ENCODE measurements at places on chromosomes 2 and 18.

- DNase-seq, result no peak
These were observed 96.1 kb downstream of the PPP1R1C start for GRCh38 chr2:182081602-182082260.

GRCh38 chr2:59413751-59414570 is 1139.5 kb downstream of the BCL11A start:
- no peak for DNase-seq

DNA sequence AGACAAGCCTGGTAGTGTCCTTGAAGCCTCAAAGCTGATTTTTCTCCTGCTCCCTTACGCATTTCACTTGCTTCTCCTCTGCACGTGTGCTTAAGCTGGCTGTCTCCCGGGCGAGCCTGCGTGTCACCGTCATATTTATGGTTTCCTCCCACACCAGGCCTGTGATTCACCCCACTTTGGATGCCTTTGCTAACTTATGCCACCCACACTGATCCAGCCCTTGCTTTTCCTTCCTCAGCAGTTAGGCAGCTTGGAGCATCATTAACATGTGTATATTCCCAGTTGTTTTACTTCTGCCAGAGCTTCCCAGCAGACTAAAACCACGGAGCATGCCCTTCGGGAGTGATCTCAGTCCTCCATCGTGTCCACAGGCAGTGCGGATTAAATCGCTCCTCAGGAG is 2.2 kb downstream of the ST3GAL5 start:
- no peak for DNase-seq

- no peak for DNase-seq
These were observed 32.9 kb upstream of the PPM1B start for GRCh38 chr2:44135771-44136170.

GRCh38 chr2:18149660-18150246 is 271.3 kb downstream of the KCNS3 start:
- no peak for DNase-seq

GRCh38 chr2:211170843-211171242 is 614.4 kb downstream of the CPS1 start:
- no peak for DNase-seq

GRCh38 chr18:9705183-9705829 is 2.8 kb upstream of the RAB31 start:
- DNase-seq, result no peak

GRCh38 chr18:58726671-58727070 is 55.4 kb downstream of the MALT1 start:
- no peak for DNase-seq

DNA sequence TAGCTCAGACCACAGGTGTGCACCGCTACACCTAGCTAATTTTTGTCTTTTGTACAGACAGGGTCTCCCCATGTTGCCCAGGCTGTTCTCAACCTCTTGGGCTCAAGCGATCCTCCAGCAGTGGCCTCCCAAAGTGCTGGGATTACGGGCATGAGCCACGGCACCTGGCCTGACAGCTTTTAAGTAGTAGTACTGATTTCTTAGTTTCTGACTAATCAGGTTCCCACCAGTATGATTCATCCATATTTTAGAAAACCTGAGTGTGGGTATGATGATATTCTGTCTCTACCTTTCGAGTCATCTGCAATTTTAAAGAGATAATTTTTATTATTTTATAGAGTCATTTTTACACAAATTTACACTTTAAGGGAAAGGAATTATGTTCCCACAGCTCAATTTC is 46.4 kb upstream of the GULP1 start:
- DNase-seq, result no peak

- no peak for DNase-seq
These were observed 29.0 kb upstream of the MAL start for GRCh38 chr2:94996305-94997100.

DNA sequence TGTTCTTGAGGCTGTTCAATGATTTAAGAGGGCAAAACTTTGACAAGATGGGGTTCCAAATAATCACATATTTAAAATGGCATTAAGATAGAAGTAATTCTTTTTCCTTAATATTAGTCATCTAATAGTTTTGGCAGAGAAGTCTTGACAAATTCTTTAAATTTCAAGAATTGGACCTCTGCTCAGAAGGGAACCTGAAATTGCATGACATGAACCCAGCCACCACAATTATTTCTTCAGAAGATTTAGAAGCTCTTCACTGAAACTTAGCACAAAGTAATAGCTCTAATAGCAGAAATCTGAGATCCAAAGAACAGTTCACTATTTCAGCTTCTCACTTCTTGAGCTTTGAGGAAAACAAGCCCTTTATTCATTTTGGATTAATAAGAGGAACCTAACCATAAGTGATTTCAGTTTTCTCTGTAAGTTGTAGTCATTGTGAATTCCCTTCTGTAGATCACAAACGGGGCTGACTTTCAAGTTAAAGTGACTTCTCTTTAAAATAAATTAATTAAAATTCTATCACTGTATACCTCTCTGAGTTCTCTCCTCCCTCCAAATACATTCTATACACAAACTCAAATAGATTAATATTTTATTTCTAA is 100.6 kb upstream of the ITGA4 start:
- DNase-seq, result no peak

DNA sequence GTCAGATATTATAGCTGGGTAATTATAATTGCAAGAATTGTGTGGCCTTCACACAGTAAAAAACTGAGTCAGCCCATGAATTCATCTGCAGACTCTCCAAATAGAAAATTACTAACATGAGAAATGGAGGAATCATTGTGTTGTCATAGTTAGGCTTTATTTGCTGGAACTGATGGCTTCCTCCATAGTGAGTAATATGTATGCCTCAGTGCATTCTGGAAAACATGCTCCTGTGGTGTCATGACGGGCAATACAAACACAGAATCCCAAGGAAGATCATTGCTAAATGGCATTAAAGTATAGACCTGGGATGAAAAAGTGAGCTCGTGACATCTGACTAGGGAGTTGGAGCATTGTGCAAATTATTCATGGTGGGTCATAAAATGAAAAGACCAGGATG is 23.6 kb upstream of the NMS start:
- no peak for DNase-seq

- no peak for DNase-seq
These were observed 19.3 kb upstream of the HDAC4 start for GRCh38 chr2:239420082-239420481.

DNA sequence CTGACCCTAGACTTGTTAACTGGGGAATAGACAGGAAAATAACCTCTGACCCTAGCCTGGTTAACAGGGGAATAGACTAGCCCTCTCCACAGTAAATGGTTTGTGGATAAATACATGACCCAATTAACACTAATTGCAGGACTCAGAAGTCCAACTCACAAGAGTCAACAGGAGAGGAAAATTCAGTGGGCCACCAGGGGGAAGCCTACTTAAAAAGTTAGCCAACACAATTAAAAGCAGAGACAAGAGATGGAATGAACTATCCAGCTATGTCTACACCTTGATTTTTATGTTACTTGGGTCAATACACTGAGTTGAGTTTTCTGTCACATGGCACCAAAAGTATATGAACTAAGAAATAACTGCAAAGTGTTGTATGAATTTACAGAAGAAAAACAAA is 158.8 kb upstream of the SLC39A10 start:
- no peak for DNase-seq

- no peak for DNase-seq
These were observed 36.5 kb downstream of the BCL2L11 start for GRCh38 chr2:111157071-111157661.

DNA sequence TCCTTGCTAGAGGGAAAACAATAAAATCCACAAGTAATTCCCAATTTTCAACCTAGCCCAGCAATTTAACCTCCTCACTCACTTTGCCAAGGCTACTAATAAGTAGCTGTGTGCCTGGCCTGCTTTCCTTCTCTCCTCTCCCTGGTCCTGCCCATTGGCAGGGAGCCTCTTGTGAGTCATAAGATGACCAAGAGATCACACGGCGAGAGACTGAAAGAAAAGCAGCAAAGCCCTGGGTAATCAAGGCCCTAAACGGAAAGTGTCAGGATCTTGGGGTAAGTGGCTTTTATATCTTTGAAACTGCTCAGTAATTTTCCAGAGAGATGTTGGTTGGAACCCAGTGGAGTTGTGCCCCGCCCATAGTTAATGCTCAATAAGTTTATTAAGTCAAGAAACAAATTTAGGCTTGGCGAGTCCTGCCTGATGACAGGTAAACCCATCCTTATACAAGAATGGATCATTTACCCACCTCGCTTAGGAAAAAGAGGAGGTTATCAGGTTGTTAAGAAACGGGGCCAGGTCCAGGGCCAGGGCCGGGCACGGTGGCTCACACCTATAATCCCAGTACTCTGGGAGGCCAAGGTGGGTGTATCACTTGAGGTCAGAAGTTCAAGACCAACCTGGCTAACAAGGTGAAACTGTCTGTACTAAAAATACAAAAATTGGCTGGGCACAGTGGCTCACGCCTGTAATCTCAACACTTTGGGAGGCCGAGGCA is 10.0 kb upstream of the ADAM17 start:
- DNase-seq, result no peak

GRCh38 chr2:6926071-6926732 is 9.0 kb downstream of the RNF144A start:
- no peak for DNase-seq

- DNase-seq, result no peak
These were observed 496 bp downstream of the SUCLG1 start for GRCh38 chr2:84458551-84459017.

DNA sequence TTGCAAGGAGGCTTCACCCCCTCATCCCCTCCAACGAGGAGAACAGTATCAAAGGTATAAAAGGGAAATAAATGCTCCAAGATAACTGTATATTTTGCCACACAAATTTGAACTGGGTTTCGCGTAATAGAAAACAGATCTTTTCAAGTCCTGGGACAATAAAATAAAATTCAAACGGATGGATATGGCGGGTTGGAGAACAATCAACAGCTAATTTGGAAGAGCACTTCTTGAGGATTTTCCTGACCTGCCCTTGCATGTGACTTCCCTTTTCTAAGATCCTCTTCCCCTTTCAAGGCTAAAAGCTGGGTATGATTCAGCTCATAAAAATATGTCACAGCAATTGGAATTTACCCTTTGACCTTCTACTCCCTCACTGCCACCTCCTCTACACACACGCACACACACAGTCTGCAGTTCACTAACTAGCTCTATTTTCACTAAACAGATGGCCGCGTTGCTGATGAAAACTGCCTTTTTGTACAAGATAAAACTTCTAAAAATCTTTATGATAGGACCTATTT is 386.9 kb downstream of the FIGN start:
- DNase-seq, result no peak

DNA sequence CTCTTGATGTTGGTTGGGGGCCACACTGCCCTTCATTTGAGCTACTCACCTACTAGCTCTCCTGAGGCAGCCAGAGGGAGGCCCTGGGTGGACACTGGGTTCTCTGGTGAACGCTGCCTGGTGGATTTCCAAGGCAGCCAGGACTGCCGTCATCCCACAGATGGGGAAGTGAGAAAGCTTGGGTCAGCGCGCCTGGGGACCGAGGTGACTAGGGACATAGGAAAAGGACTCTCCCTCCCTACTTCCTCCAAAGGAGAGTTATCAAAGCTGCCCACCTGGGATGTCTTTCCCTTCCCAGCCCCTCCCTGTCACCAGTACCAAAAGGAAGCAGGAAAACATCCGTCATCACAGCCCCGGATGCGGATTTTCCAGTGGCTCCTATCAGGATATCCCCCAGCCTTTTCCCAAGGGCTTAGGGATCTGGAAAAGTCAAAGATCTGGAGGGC is 3.8 kb upstream of the SEMA4C start:
- no peak for DNase-seq

DNA sequence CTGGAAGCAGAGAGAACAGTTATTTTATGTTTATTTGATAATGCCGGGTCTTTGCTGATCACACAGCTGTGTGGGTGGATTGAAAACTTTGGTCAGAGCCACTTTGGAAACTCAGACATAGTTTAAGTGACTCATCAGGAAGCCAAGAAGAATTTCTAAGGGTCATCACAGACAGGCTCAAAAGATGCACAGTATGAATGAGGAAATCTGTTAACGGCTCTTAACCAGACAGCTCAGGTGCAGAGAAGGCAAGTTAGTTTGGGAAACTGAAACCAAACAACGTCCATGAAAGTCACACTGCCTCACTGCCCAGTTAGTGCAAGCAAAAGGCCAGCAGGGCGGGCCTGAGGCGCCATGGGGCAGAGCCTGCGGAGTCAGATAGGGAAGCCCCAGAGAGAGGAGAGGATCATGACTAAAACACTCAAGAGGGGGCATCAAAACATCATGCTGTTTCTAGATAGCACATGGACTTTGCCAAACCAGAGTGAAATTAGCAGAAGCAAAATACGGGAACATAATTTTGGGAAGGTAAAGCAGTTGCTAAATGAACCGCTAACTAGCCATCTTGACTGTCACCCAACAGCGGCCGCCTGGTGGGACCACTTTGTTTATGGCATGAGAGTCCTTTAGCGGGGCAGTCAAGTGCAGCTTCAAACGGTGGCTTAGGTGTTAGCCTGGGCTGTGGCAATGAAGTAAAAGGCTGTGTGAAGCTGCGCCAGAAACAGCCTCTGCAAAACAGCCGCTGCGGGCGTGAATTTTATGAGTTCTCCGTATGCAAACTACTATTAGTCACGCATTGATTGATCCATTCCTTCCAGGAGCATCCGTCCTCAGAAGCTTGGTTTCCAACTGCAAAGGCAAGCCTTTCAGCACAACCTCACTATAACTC is 101.2 kb downstream of the KCTD18 start:
- DNase-seq, result no peak

DNA sequence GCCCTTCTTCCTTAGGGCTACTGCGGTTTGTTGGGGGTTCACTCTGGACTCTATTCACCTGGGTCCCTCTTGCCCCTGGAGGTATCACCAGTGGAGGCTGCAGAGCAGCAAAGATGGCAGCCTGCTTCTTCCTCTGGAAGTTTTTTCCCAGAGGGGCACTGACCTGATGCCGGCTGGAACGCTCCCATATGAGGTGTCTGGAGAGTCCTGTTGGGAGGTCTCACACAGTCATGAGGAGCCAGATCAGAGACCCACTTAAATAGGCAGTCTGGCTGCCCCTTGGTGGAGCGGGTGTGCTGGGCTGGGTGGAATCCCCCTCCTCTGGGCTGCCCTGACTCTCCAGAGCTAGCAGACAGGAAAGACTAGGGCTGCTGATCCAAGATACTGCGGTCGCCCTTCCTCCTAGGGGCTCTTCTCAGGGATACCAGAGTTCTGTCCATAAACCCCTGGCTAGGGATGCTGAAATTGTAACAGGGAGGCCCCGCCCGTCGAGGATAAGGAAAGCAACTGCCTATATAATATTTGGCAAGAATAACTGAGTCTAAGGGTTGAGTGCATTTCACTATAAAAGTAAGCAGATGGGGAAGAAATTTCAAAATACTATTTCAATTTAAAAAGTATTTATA is 140.7 kb downstream of the NOL4 start:
- DNase-seq, result no peak

GRCh38 chr18:21656402-21656801 is 44.3 kb downstream of the SNRPD1 start:
- DNase-seq, result no peak
